ENCODE measurements at places on chromosomes 11 and 22.
A peak's percentile ranks its signal among the peaks of the same experiment; 100 is the strongest.

- no peak for DNase-seq
These were observed 182.9 kb upstream of the NCAM1 start for GRCh38 chr11:112778091-112778876.

GRCh38 chr11:121794671-121795141 is 321.3 kb downstream of the BLID start:
- DNase-seq = no peak

DNA sequence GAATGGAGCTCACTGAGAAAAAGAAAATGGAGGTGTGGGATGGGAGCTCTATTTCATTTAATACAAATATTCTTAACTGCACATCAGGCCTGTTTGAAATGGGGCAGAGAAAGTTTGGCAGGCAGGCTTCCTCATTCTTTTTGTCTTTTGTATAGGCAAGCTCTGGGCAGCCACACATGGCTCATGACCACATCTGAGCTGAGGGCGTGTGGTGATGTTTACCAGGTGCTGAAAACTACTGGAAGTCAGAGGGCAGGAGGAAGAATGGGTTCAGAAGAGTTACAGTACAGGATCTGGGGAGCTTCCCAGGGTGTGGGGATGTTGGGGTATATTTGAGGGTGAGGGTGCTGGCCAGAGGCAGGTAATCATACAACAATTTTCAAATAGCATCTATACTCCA is 66.3 kb upstream of the NAV2 start:
- DNase-seq = no peak

- DNase-seq = peak; percentile 7
These were observed 404.6 kb upstream of the CNTN5 start for GRCh38 chr11:98616098-98616655.

DNA sequence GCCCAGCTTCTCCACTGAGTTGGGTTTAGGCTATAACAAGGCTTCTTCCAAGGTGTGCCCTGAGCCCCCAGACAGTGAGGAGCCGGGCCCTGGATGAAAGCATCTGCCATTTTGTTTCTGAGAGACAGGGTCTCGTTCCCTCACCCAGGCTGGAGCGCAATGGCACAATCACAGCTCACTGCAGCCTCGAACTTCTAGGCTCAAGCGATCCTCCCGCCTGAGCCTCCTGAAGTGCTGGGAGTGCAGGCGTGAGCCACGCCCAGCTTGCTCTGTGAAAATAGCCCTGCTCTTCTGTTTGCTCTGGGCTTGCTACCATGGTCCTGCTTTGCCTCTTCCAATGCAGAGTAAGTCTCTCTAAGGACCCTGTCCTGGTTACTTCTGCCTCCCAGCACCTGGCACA is 6.7 kb downstream of the DENND6B start:
- DNase-seq = no peak

- no peak for DNase-seq
These were observed 56.0 kb downstream of the PISD start for GRCh38 chr22:31605851-31606585.

- DNase-seq = no peak
These were observed 14.5 kb upstream of the MRTFA start for GRCh38 chr22:40651057-40651456.

- DNase-seq = no peak
These were observed 132.7 kb downstream of the CCDC81 start for GRCh38 chr11:86507249-86507845.

DNA sequence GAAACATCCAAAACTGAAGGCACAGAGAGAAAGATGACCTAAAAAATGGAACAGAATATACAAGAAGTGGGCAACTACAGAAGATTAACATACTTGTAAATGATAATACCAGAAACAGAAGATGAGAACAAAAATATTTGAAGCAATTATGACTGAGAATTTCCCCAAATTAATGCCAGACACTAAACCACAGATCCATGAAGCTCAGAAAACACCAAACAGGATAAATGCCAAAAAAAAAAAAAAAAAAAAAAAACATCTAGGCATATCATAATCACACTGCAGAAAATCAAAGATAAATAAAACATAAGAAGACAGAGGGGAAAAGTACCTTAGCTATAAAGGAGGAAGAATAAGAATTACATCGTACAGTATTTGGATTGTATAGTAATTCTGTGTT is 65.3 kb downstream of the JAM3 start:
- no peak for DNase-seq

- peak; percentile 18 for DNase-seq
These were observed 774 bp upstream of the E2F8 start for GRCh38 chr11:19241260-19242178.

- DNase-seq = no peak
These were observed 92.8 kb downstream of the MED15 start for GRCh38 chr22:20600137-20600673.
